Ammon's horn (tissue), 1 donor: ENCODE measurements at places on chromosomes 13 and 19.

- DNase-seq, result peak; percentile 61
Observed at GRCh38 chr19:32404933-32405430, 588 bp upstream of the DPY19L3 start.

- no peak for DNase-seq
Observed at GRCh38 chr19:6724631-6725492, 4.4 kb upstream of the C3 start.

- peak; percentile 92 for DNase-seq
Observed at GRCh38 chr19:43519436-43520088, 7.4 kb downstream of the ETHE1 start.

DNA sequence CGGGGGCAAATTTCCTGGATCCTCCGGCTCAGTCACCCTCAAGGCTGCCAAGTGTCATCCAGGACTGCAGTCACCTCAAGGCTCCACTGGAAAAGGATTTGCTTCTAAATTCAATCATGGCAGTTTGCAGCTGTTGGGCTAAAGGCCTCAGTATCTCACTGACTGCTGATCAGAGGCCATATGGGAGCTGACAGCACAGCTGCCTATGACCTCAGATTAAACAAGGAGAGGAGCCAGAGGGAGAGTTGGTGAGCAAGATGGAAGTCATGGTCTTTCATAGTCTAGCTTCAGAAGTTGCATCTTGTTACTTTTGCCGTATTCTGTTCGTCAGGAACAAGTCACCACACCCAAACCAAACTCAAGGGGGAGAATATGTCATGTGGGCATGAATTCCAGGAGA, 849.7 kb downstream of the UQCRFS1 start:
- no peak for DNase-seq

- DNase-seq, result peak; percentile 50
Observed at GRCh38 chr19:54448040-54448773, 792 bp upstream of the LENG8 start.

- DNase-seq, result no peak
Observed at GRCh38 chr19:17967257-17968051, 547 bp downstream of the KCNN1 start.

DNA sequence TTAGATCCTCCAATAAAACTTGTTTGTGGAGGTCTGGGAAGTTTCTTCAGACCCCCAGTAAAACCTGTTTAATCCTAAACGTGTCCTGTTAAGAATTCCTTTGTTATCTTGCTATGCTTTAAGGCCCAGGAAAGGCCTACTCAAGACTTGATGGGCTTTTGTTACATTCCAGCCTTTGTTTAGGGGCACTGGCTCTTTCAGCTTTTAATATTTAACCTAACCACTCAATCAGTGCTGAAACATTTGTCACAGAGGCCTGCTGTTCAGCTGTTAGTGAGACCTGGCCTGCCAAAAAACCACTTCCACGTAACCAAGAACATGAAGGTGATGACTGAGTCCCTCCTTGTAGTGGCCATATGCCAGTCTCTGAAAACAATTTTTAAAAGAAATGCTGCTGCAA, 41.7 kb downstream of the PCDH17 start:
- DNase-seq, result no peak
